ENCODE measurements at places on chromosomes 6 and 20.

DNA sequence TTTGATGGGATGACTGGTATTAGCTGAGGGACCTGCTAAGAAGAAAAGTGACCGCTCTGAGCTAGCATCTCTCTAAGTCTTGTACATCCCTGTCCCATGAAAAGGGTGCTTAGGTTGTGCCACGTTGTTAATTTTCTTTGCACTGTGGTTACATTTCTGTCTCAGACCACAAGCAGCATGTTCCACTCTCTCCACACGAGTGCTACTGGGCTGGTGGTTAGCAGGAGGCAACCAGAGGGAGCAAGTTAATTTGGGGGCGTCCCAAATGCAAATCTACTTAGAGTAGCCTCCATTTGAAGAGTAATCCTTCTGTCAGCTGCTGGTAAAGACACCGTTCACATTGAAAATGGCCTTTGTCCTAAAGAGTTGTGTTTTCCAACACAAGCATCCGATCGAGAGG lies 3.4 kb upstream of the SCML4 start:
- no peak for DNase-seq

- no peak for DNase-seq
Observed at GRCh38 chr6:88987922-88988321, 24.5 kb upstream of the RNGTT start.

GRCh38 chr6:2157441-2158127 lies 87.8 kb downstream of the GMDS start:
- DNase-seq = no peak

DNA sequence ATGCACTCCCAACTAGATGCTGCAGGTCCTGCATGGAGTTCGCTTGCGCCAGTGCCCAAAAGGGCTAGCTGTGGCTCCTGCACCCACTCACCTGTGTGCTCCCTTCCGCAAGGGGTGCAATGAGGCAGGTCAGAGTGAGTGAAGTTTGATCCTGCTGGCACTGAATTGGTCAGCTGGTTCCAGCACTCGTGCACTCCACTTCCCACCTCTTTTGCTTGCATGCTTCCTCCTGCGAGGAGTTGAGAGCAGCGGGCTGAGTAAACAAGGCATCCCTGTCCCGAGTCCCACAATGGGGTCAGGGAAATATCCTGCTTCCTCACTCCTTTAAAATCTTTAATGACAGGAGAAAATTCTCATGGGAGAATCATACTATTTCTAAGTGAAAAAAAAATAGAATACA lies 86.2 kb downstream of the LCA5 start:
- DNase-seq = no peak

GRCh38 chr20:32010666-32011065 lies 428 bp downstream of the CCM2L start:
- no peak for DNase-seq

DNA sequence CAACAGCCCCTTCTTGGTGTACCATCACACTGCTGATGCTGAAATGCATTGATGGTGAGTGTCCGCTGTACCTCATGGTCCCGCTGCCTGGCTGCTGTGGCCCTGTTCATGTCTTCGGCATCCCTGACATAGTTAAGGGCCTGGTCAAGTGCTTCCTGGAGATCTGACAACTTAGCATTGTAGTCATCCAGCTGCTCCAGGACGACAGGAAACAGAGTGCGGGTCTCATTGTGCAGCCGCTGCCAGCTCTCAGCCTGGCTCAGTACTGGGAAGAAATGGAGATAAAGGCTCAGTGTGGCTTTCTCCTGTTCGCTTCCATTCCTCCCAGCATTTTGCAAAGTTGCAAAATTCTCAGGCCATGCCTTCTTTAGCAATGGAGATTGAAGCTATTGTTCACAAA lies 81.8 kb downstream of the LAMA4 start:
- no peak for DNase-seq

DNA sequence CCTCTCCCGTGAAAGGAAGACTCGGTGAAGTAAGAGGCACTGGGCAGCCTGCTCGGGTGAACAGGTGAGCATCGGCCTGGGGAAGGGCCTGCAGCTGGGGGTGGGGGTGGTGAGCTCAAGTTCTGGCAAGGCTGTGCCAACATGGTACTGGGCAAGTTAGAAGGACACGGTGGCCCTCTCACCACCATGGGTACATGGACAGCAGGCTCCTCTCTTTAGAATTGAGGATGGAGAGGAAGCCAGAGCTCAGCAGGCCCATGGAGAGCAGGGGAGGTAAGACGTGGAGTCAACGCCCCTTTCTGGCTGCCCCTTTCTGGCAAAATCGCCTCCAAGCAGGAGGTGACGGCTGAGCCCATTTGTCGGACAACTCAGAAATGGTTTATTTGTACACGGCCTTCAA lies 135.6 kb downstream of the ANKRD60 start:
- no peak for DNase-seq

- DNase-seq = no peak
Observed at GRCh38 chr6:104431096-104431495, 428.6 kb downstream of the HACE1 start.

- DNase-seq = no peak
Observed at GRCh38 chr6:14431385-14432330, 314.1 kb downstream of the CD83 start.

DNA sequence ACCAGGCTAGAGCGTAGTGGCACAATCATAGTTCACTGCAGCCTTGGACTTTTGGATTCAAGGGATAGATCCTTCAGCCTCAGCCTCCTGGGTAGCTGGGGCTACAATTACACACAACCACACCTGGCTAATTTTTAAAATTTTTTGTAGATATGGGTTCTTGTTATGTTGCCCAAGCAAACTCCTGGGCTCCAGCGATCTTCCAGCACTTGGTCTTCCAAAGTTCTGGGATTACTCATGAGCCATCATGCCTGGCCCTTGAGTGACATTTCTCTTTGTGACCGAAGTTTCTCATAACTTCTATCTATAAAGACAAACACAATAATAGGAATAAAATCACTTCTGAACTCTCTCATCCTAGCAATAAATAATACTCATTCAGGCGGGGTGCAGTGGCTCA lies 26.1 kb upstream of the GMPR start:
- DNase-seq = no peak

DNA sequence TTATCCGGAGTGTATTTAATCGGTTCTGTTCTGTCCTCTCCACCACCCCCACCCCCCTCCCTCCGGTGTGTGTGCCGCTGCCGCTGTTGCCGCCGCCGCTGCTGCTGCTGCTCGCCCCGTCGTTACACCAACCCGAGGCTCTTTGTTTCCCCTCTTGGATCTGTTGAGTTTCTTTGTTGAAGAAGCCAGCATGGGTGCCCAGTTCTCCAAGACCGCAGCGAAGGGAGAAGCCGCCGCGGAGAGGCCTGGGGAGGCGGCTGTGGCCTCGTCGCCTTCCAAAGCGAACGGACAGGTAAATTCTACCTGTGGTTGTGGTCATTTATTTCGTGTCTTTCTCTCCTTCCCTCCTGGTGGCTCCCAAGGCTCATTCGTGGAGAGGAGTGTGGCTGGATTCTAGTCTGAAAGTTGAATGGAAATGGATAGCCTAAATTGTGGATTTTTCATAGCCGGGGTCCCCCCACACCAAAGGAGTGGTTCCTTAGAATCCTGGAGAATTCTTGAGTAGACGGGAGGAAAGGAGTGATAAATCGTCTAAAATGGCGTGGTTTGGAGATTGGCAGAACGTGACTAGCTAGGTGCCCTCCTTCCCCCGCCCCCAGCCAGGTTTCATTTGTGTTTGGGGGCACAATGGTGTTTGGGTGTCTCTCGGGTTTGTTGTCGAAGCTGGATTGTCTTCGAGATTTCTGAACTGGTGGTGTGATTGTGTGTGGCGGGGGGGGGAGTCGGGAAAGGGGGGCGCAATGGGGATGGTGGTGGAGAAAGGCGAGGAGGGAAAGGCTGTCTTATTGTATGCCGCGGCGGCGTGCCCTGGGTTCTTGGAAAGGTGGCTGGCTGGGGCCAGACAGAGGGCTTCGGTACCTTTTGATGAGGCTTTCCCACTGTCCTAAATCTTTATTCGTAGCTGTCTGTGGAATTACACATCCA lies 673 bp downstream of the MARCKS start:
- DNase-seq = no peak

DNA sequence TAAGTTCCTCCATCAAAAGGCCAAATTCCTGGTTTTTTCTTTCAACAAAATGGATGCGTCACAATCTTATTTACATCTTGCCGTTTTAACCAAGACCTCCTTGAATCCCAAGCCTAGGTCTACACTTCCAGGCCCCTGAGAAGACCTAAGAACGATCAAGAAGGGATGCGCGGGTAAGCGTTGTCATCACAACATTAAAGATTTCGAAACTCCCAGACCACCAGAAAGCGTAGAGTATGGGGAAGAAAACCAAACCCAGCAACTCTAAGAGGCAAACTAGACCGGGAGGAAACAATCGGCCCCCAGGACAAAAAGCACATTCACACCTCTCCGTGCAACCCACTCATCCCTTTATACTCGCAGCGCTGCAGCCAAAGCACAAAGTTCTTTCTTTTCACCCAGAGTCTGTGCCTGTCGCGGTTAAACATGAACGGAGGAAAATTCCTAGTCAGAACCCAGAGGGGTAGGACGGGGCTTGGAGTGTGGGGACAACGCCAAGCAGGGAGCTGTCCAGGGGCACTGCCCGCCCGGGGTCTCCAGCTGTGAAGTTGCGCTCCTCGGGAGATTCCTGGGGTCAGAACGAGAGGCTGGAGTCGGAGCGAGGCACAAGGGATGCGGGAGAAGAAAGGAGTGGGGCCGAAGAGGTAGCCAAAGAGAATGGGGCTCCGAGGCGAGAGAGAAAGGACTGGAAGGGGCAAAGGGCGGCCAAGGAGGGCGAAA lies 725 bp downstream of the OSER1 start:
- DNase-seq = no peak

DNA sequence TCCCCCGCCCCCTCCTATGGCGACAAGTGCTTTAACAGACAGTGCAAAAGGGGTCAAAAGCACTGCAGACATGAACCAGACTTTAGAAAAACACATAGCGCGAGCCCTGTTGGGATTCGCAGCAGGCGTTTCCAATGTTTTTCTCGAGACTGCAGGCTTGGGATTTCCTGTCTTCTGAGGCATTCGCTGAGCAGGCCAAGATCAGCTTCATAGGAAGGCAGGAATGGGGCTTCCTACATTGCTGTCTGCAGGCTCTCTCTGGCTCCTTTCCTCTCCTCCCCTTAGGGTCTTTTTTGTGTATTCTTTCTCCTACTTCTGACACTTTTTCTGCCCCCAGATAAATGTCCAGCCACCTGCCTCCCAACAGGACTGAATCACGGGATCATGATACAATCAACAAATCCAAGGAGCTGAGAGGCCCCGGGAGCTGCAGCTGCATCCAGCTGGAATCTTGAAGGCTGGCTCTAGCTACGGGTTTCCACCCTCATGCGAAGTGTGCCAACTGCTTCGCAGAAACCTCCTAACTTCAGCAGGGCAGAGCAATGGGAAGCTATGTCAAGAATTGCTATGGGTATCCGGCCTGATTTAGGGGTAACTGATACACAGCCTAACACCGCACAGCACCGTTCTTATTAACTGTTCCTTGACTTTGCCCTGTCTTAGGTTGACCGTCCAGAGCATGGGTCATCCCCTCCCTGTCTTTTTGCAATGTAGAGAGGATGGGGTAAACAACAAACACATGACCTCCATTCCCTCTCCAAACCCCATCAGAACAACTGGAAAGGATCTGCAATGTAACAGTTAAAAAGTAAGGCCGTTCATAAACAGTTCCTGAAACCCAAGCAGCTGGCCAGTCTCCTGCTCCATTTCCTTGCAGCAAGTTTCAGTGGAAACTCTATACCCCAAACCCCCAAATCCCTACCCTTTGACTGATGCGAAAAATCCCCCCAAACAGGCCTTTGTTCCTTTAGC lies 31.5 kb downstream of the SNX5 start:
- no peak for DNase-seq

GRCh38 chr20:3082955-3083952 lies 1.3 kb downstream of the AVP start:
- DNase-seq = no peak

- DNase-seq = no peak
Observed at GRCh38 chr20:10577648-10578047, 96.2 kb downstream of the JAG1 start.

DNA sequence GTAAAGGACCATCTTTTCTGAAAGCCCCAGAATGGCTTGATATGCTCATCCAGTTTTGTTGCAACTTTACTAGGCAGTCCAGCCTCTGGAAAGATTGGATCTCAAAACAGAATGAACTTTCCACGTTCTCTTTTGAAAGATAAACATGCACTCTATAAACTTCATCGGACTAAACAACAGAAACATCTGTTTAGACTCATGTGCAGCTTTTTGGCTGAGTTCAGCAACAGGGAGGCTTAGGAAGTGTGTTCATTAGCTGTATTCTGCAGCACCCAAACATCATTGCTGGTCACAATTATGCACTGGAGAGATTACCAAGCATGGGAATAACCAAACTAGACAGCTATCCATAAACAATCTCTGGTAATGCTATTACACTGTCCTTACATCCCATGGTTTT lies 180.5 kb downstream of the TENT5A start:
- DNase-seq = no peak

GRCh38 chr20:47051936-47052526 lies 157.4 kb downstream of the EYA2 start:
- DNase-seq = no peak

DNA sequence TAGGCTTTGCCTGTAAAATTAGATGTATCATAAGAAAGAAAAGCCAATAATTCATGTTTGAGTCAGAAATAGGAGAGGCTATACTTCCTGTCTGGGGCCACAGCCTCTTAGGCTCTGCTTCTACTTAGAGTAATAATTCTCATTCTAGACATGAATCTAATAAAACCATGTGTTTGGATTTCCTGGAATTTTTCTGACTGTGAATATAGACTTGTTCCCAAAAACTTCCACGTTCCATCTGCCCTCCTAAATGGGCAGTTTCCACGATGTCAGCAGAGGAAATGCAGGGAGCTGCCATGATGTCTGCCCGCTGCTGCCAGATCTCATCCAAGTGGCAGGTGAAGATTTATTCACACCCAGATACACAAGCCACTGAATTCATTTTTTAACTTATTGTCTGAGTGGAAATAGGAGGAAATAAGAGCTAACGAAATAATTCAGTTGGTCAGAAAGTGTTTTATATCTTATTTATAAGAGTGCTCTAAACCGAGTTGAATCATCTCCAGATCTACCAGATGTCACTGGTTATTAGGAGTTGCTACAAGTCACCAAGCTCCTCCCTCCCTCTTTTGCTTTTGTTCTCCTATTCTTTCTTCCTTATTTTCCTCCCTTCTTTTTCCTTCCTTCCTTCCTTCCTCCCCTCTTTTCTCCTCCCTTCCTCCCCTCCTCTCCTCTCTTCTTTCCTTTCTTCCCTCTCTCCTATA lies 69.3 kb downstream of the ALDH8A1 start:
- DNase-seq = no peak

Measured in GM12892 (cell line).